ENCODE measurements at places on chromosomes 2 and 18.

- DNase-seq: no peak
Observed at GRCh38 chr2:33307659-33308270, 168.7 kb upstream of the RASGRP3 start.

GRCh38 chr2:99524056-99524455 is 34.2 kb upstream of the REV1 start:
- no peak for DNase-seq

- no peak for DNase-seq
Observed at GRCh38 chr18:39724652-39725051, 2159.1 kb upstream of the CELF4 start.

DNA sequence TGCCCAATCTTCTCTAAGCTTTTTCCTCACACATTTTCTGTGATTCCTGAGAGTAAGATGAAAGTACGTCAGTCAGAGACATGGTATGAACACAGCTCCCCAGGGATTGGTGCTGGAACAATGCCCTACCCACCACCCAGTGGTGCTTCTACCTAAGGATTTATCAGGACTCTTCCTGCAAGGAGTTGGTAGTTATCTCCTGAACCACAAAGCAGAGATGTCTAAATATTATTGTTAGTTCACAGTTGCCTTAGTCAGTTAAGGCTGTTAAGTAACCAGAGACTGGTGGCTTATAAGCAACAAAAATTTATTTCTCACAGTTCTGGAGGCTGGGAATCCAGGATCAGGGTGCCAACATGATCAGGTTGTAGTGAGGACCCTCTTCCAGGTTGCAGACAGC is 60.3 kb upstream of the CCDC85A start:
- no peak for DNase-seq

DNA sequence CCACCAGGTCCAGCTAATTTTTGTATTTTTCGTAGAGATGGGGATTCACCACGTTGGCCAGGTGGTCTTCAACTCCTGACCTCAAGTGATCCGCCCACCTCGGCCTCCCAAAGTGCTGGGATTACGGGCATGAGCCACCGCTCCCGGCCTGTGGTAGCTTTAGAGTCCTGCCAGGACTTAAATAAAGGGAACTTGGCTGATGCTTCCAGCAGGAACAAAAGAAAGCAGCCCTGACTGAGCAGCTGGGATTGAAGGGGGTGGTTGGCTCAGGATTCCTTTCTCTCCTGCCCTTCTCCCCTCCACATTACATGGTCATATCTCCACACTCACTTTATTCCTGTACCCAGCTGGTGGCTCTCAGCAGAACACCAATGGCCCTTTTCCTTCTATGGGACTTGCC is 20.0 kb downstream of the EFHD1 start:
- DNase-seq: no peak

DNA sequence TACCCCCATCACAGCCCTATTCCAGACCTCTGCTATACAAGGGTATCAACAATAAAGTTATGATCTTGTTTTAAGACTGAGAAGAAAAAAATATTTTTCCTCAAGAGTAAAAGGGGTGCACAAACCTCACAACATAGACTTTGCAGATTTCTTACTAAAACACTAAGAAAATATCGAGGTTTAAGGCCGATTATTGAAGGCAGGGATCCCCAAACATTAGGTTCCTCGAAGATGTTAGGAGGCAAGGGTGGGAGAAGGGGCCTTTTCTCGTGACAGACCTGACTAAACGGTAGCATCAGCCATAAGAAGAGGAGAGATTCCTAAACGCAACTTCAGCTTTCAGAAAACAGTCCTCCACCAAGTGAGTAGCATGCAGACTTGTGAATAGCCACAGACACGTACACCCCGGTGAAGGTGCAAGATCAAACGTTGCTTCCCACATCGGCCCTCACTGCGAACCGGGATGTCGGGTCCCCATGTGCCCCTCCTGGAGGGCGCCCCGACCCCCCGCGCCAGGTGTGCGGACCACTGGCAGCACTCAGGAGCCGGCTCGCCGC is 678 bp downstream of the PIAS2 start:
- peak; percentile 31 for DNase-seq

DNA sequence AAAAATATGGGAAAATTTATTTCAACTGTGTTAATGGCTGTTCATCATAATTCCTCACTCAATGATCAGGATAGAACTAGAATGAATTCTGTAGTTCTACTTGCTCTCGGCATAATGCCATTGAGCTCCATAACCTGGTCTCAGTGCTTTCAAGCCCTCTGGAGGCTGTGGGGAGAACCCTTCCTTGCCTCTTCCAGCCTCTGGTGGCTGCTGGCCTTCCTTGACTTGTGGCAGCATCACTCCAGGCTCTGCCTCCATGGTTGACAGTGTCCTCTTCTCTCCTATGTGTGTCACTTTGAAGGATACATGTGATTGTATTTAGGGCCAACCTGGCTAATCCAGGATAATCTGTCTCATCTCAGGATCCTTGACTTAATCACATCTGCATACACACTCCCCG is 26.9 kb upstream of the CABYR start:
- DNase-seq: no peak

DNA sequence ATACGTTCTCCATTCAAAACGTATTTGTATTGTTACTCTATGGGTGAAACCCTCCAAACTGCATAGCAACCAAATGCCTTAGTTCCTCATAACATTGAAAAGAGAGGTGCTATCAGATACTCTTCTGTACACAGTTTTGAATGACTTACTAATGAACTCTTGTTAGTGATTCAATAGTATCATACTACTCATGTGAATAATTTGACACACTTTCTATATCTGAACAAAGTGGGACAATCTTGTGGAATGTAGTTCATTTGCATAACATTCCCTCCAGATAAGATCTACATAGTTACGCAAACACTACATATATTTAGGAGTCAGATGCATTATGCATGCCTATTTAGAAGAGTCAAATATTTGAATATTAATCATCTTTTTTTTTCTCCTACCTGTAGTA is 232.0 kb upstream of the NRXN1 start:
- no peak for DNase-seq

DNA sequence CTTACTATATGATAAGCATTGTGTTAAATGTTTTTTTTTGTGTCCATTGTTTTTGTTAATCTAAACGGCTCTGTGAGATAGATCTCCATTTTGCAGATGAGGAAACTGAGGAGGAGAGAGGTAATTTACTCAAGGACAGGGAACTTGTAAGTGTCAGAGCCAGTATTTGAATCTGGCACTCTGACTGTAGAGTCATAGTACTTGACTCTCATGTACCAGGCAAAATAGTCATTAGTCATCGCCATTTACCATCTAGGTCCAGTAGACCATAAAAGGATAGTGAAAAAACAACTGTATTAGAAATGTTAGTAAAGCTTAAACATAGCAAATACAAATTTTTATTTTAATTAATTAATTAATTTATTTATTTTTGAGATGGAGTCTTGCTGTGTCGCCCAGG is 4.8 kb downstream of the PSMD14 start:
- DNase-seq: no peak

DNA sequence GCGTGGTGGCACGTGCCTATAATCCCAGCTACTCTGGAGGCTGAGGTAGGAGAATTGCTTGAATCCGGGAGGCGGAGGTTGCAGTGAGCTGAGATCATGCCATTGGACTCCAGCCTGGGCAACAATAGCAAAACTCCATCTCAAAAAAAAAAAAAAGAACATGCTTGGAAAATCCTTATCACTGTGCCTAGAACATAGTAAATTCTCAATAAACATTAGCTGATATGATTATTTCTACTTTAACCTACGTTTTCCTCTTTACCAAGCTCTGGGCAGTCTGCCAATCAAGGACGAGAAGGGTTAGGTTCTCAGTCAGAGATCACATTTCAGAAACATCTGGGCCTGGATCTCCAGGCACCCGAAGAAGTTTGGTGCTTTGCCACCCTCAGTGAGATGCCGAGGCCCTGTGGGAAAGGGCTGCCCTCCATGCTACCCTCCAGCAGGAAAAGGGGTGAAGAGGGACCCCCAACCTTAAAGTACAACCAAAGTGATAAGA is 107.7 kb downstream of the BCL11A start:
- DNase-seq: no peak

GRCh38 chr2:219662566-219662965 is 35.1 kb downstream of the SLC4A3 start:
- DNase-seq: no peak

- no peak for DNase-seq
Observed at GRCh38 chr2:181348107-181348837, 108.9 kb upstream of the ITGA4 start.

GRCh38 chr2:2291500-2292260 is 39.4 kb downstream of the MYT1L start:
- no peak for DNase-seq

- no peak for DNase-seq
Observed at GRCh38 chr2:238055841-238056240, 5.0 kb upstream of the SCLY start.

GRCh38 chr2:230793572-230794359 is 71.0 kb upstream of the ITM2C start:
- DNase-seq: peak; percentile 81

DNA sequence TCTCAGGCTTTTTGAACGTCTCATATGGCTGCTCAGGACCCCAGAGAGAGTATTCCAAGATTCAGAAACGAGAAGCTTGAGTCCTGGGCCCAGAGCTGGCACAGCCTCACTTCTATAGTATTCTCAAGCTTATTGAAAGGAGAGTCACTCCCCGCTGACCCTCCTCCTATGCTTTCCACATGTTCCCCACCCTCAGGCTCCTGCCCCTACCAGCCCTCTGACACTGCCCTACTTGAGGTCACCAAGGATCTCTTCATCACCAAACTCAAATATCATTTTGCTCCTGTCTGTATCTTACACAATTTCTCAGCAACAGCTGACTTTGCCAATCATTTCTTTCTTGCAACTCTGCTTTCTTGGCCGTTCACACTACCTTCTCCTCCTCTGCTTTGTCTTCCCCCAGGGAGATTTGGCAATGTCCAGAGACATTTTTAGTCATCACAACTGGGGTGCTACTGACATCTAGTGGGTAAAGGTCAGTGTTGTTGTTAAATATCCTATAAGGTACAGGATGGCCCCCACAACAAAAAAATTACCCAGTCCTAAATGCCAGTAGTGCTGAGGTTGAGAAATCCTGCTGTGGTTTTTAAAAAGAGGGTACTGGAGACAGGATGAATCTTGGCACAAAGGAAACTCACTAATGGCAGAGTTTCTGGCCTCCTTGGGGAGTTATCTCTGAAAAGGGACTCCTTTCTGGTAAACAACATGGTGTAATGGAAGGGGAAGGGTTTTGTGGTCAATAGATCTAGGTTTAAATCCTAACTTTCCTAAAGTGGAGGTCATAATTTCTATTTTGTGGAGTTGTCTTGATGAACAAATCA is 26.9 kb upstream of the INSIG2 start:
- DNase-seq: no peak

DNA sequence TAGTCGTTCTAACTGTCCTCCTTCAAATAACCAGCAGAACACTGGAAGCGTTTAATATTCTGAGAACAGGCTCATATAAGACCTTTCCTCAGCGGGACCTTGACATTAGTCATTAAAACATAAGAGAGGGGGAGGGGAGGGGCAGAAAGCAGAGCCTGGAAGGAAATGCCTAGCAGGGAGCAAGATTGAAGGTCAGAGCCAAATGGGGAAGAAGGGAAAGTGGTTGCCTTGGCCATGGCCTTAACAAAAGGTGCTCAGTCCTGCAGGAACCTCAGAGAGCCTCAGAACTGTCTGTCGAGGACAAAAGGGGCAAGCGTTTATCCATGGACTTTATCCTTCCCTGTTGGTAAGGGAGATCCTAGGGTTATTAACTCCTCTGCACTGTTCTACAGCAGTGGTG is 856 bp upstream of the PLA2R1 start:
- DNase-seq: no peak

GRCh38 chr2:127649100-127649611 is 3.2 kb downstream of the GPR17 start:
- no peak for DNase-seq

DNA sequence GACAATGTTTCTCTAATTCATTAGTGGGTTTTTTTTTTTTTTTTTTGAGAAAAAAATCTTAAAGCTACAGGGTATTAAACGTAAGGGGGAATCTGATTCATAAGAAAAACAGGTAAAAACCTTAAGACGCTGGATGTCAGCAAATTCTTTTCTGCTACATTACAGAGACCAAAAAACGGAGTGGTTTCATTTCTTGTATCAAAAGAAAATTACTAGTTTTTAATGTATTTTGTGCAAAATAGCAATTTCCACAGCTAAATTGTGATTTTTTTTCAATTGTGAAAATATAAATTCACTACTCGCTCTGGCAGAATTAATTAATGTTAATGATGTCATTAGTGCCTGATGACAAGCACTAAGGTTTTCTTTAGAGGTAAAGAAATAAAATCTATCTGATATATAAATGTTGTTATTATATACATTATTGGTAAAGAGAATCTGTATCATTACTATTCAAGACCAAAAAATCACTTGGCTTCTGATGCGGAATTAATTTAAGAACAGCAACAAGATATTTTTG is 9.9 kb downstream of the OTX1 start:
- DNase-seq: no peak

DNA sequence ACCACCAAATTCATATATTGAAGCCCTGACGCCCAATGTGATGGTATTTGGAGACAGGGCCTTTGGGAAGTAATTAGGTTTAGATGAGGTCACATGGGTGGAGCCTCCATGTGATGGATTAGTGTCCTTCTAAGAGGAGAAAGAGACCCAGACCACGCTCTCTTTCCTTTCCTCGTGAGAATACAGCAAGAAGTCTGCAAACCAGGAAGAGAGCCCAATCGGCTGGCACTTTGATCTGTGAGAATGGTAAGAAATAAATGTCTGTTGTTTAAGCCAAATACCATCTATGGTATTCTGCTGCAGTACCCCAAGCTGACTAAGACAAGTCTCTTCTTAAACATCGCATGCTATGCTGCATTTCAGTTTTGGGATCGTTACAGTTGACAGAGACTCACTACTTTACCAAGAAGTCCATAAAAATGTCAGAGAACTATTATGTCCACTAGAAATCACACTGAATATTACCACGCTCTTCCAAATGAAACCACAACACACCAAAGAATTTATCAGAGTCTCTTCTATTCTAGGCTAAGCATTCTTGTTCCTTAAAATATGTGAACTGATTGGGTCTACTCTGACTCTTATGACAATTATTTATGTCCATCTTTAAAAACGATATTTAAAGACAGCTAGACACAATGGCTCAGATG is 48.5 kb downstream of the LPIN2 start:
- no peak for DNase-seq

- DNase-seq: no peak
Observed at GRCh38 chr2:236209535-236209934, 41.3 kb upstream of the GBX2 start.

GRCh38 chr2:170695521-170696410 is 19.4 kb upstream of the SP5 start:
- no peak for DNase-seq

DNA sequence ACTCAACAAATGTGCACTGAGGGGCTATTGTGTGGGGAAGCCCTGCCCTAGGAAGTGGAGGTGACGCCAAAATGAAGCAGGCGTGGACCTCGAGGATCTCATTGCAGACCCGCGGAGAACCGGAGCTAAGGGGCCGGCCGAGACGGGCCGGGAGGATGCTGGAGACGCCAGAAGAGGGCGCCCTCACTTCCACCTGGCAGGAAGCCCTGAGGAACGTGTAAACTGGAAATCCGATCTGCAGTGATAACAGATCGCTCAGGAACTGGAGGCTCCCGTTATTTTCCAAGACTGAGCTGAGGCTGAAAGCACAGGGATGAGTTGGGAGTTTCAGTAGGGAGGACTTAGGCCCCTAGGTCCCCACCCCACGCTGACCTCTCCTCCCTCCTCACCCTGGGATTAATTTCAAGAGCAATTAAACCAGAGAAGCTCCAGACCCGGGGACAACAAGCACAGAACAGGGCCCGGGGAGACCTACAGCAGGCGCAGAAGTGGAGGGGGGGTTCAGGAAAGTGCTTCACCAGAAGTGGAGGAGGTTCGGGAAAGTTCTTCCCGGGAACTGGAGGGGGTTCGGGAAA is 7.7 kb upstream of the COL6A3 start:
- peak; percentile 76 for DNase-seq

GRCh38 chr2:238603596-238603995 is 176.9 kb downstream of the ASB1 start:
- DNase-seq: no peak

All from CD4-positive, alpha-beta T cell treated with Interleukin-15 for 4 hours (primary cell).